ENCODE measurements at places on chromosomes 5 and 9.

DNA sequence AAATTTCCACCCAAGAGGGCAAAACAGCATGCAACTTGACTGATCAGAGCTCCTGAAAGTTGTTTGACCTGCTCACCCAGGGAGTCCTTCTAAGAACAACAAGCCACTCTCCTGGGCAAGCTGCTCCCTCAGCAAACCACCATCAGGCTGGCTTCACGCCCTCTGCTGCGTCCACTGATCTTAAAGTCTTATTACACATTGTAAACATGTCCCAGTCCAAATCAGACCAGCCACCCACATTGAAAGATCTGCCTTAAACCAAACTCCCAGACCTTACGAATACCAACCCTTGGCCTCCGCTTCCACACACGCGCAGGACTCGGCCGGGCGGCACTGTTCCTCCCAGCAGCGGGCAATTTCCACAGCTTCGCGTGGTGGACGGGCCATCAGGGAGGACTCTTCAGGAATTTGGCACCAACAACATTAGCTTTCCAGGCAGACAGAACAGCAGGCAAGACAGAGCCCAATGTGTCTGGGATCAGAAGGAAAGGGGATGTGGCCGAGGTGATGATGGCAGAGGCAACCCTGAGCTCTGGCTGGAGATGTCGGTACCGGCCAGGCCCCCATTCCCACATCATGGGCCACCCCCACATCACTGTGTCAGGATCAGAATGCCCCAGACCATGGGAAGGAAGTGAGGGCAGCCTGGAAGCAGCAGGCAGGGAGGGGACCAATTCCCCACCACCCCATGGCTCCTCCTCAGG, 56.8 kb downstream of the SEMA4D start:
- DNase-seq: no peak

DNA sequence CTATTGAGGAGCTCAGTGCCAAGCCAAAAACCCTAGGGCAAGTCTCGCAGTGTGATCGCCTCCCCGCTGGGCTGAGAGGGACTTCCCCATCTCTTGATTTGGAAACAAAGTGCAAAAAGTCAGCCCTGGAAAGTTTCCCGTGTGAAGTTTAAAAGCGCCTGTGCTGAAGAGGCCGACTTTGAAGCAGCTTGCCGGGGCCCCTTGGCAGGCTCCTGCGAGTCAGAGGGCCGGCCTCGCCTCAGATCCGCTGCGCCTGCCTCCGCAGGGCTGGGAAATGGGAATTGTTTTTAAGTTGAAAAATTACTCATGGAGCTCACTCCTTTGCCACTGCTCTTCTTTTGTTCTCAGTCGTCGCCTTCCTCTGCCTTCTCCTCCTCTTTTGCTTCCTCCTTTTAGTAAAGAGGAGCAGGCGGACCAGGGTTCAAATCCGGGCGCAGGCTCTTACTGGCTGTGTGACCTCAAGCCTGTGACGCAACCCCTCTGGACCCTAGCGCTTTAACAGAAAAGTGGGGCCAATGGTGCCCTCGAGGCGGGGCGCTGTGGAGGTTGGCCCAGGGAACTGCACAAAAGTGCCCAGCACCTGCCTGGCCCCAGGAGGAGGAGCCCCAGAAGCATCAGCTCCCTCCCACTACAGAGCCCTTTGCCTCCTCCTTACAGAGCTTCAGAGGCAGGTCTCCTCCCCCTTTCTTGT, 14.7 kb upstream of the LHX2 start:
- no peak for DNase-seq

DNA sequence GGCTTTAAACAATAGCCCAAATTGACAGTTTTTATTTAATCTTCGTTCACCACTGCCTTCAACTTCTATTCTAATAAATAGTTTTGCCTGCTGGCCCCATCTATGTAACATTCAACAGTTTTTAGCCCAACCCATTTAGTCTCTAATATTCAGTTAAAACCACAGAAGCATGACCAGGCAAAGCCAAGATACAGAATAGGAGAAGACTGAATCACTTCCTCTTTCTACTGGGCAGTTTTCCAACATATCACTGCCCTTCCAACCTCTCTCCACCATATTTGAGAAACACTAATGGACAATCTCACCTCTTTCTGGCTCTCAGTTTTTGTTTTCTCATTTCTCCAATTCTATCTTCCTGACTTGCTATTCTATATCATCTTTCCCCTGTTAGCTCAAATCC, 352.9 kb downstream of the DNAH5 start:
- DNase-seq: no peak

DNA sequence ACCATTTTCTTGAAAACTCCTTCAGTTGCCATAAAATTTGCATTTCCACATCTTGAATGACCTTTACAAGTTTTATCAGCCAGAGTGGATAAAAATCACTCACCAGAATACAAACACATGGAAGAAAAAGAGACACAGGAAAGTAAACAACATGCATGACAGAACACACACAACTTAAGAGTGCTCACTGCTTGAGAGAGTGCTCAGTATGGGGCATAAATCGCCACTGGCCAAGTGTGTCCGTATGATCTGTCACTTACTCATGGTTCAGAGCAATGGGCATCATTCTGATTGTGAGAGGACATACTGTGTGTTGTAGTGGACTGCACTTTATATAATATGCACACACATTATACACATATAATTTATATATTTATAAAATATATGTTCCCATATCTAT, 155.6 kb upstream of the NTRK2 start:
- no peak for DNase-seq

DNA sequence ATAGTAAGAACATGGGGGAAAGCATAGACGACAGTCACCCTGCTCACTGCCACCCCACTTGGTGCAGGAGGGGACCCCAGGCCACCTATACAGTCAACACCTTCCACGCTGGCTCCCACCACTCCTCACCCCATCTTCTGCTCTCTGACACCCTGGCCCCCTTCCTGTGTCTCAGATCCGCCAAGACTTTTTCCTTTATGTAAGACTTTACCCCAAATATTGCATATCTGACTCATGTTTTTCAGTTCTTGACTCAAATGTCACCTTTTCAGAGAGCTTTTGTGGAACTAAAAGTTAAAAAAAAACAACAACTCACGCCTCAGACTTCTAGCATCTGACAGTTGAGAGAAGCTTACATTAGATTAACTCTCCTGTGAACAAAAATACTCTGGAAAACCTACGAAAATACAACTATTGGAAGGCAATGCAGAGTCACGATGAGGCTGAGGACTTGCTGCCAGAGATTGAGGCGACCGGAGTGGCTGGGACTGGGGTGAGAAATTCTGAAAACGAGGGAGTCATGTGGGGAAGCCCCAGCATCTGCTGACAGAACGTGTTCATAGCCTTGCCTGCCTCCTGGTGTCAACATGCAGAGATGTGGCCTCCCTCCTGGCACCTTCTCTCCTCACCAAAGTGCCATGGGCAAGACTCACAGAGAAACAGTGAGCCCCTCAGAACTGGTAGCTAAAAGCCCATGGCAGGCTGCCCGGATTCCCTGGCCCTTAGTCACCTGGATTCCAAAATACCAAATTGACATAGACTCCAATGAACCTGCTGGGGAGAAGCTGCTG, 22.4 kb upstream of the FCN2 start:
- DNase-seq: no peak

DNA sequence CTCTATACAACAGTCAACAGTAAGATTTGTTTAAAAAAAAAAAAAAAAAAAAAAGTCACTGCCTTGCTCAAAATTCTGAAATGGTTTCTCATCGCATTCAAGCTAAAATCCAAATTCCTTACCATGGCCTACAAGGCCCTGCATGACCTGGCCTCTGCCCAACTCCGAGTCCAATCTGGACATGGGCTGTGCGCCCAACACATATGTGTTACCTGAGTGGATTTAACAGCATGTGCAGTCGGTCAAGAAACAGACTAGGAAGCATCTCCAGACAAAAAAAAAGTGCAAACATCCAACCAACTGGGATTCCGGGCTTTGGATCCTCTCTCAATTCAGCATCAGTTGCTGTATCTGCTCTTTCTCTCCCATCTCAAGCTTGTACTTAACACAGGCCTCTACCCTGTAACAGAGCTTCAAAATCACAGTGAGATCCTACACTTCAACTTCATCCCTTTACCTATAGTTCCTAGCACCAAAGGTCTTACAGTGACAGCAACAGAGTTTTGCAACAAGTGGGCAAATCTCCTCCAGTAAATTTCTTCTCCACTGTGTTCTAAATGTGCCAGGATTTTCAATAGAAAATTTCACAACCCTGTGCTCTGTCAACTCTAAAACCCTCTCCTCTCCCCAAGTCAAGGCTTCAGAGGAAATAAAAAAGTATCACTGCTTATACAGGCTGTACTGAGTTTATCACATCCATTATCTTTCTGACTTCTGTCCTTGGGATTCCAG, 19.6 kb downstream of the ZNF608 start:
- no peak for DNase-seq

GRCh38 chr5:143698574-143698973, 113.4 kb upstream of the HMHB1 start:
- no peak for DNase-seq

DNA sequence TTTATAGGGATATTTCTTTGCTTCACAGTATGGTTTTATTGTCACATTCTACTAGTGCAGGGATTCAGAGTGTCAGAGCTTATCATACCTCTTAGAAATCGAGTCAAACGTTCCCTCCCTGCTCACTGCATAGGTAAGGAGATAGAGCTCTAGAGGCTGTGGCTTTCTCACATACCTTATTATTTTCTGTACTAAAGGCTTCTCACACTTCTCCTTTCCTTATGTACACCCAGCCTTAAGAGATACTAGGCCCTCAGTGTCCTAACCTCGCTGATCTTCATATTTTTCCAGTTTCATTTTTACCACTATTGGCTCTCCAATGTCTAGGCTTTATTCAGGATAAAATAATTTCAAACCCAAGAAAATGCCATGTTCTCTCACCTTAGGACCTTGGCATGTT, 297.3 kb upstream of the RIOK2 start:
- DNase-seq: no peak

All from omental fat pad (tissue), 4 donors.